Karpas-422 (cell line): ENCODE measurements at places on chromosomes 2 and 18. TPM values are rescaled to one million over a fixed set of nuclear protein-coding genes. Genes with fewer than 3 reads are reported as not detected.

The HADHB gene
- total RNA-seq: 40.7 and 48.8 TPM in 2 replicates

The SLC4A5 gene
- 0.65 and 3.2 TPM in 2 replicates for total RNA-seq

The IGFBP5 gene
- not detected in 2 replicates for total RNA-seq

The HOXD13 gene
- not detected in 2 replicates for total RNA-seq

The VWC2L gene
- total RNA-seq: not detected in 2 replicates

The CYP27A1 gene
- 0.29 TPM in 1 of 2 replicates, not detected in the other for total RNA-seq

The SCG2 gene
- not detected in 2 replicates for total RNA-seq

The MYO5B gene
- 0.97 TPM in 1 of 2 replicates, not detected in the other for total RNA-seq

The GPR17 gene
- total RNA-seq: not detected in 2 replicates

The CRYGD gene
- total RNA-seq: not detected in 2 replicates

The PARD6G gene
- not detected in 2 replicates for total RNA-seq

The LRRTM4 gene
- total RNA-seq: 0.07 TPM in 1 of 2 replicates, not detected in the other

The B3GNT7 gene
- total RNA-seq: 2.8 and 4.7 TPM in 2 replicates

The STON1 gene
- 0.63 and 2.8 TPM in 2 replicates for total RNA-seq

The GTF2A1L gene
- not detected in 2 replicates for total RNA-seq

The MTA3 gene
- 97.9 and 149 TPM in 2 replicates for total RNA-seq

The ACTR2 gene
- 155 and 228 TPM in 2 replicates for total RNA-seq

The HOXD10 gene
- not detected in 2 replicates for total RNA-seq

The TRABD2A gene
- 0.04 and 2.4 TPM in 2 replicates for total RNA-seq

The SLC5A7 gene
- total RNA-seq: not detected in 2 replicates

The SP100 gene
- 148 and 173 TPM in 2 replicates for total RNA-seq

The AFF3 gene
- total RNA-seq: 84.6 and 99.7 TPM in 2 replicates

The GALR1 gene
- not detected in 2 replicates for total RNA-seq

The SMYD1 gene
- not detected in 2 replicates for total RNA-seq
